Stimulated activated CD8-positive, alpha-beta memory T cell treated with anti-CD3 and anti-CD28 coated beads, Interleukin-2, amount 100 ng/mL, for 1 hour (primary cell): ENCODE measurements at places on chromosomes 2 and 18.

- DNase-seq = no peak
Observed at GRCh38 chr18:70732188-70732587, 443.3 kb downstream of the SOCS6 start.

DNA sequence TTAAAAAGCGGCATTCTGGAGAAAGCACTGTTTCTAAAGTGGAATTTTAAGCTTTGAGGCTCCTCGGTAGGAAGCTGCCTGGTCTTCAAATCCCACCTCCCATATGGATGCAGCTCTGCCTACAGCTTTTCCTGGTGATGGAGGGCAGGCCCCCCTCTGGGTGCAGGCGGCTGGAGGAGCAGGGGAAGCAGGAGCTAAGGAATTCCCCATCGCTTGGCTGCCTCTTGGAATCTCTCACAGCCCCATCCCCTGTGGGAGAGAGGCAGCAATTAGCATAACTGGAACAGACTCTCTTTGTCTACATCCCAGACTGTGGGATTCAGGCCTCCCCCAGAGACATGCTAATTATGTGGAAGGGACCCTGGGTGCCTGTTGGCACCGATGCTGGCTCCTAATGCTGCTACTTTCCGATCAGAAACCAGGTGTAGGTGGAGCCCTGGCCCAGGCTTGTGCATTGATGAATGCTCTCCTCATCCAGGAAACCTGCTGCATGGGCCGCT is 51.3 kb downstream of the LIPG start:
- DNase-seq = no peak

DNA sequence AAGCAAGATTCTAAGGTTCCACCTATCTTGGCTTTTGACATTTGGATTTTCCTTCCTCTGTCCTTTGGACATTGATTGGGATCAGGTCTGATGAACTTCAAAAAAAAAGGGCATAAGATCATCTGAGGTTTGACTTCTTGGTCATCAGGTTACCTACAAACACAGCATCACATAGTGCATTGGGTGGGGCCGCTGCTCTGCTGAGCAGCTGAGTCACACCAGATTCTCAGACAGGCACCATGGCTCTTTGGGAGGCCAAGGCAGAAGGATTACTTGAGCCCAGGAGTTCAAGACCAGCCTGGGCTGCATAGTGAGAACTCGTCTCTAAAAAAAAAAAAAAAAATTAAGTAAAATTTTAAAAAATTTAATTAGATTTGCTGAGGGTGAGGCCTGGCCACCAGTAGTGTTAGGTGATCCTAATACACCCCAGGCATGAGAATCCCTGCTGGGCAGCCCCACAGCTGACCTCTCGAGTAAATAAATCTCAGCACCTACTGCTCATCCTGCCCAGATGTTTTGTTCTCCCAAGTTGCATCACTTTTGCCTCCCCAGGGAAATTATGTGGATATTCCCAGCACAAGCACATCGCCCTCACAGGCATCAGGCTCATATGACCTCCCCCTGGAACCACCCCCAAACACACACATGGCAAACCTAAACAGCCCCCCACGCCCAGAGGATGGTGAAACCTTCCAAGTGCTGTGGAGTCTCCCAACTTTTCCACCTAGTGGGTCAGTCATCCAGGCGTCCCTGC is 5.3 kb downstream of the MLPH start:
- no peak for DNase-seq

DNA sequence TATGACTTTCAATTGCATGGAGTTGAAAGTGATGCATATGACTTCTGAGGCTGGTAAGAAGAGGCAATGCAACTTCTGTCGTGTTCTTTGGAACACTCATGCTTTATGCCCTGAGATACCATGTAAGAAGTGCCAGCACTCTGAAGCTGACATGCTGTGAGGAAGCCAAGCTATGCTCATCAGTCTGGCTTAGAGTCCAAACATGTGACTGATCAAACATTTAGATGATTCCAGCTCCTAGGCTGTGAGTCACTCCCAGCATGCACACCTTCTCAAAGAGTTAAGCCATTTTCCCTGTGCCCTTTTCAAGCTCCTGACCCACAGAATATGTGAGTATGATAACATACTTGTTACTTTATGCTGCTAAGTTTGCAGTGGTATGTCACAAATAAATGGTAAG is 15.8 kb upstream of the VRK2 start:
- no peak for DNase-seq
